Dermis microvascular lymphatic vessel endothelial cell (primary cell): ENCODE measurements at places on chromosomes 3 and 15. TPM values are rescaled to one million over a fixed set of nuclear protein-coding genes. Genes with fewer than 3 reads are reported as not detected.

- no peak for DNase-seq
Measured at GRCh38 chr3:132268956-132269355, 48.3 kb upstream of the ACP3 start.

GRCh38 chr15:71375934-71376333 lies 260.7 kb downstream of the THSD4 start:
- no peak for DNase-seq

GRCh38 chr15:80474224-80475215 lies 70.3 kb downstream of the ARNT2 start:
- no peak for DNase-seq

The MOBP gene
- under 0.01 TPM in 1 of 2 replicates, not detected in the other for total RNA-seq

- no peak for DNase-seq
Measured at GRCh38 chr15:85326291-85326690, 54.1 kb upstream of the AKAP13 start.

The MTHFS gene
- total RNA-seq = 13.6 and 13.9 TPM in 2 replicates

GRCh38 chr15:75307778-75308390 lies 25.2 kb downstream of the GOLGA6D start:
- peak; percentile 28 for DNase-seq

DNA sequence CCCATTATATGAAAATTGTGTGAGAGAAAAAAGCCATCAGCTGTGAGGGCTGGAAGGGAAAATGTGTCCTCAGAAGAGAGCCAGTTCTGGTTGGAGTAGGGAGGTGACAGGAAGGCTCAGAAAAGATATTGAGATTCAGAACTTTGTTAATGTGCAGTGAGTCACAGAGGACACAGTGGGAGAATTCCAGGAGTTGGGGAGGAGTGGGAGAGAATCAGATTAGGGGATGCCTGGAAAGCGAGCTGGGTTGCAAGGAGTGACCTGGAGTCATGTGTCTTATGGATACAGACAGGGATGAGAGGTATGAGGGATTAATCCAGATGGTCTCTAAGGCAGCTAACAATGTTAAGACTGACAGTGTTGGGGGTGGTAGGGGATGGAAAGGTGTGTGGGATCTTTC lies 67.5 kb downstream of the CHST2 start:
- DNase-seq = no peak

The PML gene
- 28.9 and 62.2 TPM in 2 replicates for total RNA-seq

- no peak for DNase-seq
Measured at GRCh38 chr3:150421799-150422548, 13.9 kb downstream of the TSC22D2 start.

DNA sequence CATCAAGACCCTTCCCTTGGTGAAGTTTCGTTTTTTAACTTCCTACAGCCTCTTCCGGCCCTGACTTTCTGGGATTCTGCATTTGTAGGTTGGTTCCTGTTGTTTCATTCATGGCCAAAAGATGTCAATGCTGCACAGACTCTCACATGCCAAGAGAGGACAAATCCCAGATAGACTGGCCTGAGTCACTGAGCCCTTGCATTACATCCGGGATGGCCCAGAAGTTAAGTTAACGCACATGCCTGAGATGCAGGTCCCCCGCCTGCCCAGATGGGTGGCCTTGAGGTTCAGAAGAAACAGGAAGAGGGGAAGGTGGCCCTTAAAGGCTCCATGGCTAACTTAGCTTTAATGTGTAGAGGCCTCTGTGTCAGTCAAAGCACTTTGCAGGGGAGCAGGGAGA lies 51.6 kb upstream of the SRGAP3 start:
- DNase-seq = no peak

DNA sequence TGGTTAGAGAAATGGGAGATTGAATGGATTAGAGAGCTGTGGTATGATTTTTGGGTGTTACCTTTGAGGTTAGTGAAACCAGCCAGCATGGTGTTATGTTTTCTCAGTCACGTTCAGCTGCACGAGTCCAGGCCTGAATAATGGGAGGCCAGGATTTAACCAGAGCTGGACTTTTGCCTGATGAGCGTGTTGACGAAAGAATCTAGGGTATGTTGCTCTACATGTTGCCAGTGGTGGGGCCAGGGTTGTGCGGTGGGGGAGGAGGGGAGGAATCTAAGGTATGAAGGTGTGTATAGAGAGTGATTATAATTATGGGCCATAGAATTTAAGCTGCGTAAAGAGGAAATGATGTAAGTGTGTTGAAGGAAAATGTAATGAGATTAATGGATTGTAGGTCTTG lies 22.8 kb downstream of the MINDY2 start:
- no peak for DNase-seq

DNA sequence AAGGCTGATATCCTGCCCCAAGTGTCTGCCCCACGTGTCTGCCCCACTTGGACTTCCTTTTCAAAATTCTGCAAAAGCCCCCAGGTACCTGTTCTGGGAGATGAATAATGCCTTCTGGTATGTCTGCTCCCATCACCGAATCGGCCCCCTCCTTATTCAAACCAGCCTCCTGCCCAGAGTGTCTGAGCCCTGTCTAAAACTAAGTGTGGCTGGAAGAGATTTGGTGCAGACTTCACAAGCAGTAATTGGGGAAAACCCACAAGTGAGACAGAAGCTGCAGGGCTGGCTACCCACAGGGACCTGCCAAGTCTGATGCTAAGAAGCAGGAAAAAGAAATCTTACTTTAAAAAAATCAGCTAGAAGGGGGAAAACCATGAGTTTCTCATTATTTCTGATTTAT lies 85.1 kb downstream of the DUT start:
- no peak for DNase-seq

The LRRC31 gene
- not detected in 2 replicates for total RNA-seq

The LRRC28 gene
- total RNA-seq = 7.4 and 12.4 TPM in 2 replicates

DNA sequence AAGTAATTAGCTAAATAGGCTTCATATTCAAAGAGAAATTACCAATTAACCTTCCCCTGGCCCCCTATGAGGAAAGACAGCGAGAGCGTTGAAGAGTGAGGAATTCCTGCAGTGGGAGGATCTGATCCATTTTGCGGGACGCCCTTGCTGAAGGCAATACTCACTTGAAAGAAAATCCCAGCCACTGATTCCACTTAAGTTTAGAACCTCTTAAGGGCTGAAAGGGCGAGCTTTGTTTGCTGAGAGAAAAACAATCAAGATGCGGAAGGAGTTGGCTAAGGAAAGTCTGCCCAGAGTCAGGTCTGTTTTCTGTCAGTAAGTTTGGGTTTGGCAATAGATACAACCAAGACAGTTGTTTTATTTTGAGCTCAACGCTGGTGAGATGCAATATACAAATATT lies 102.8 kb upstream of the GBE1 start:
- DNase-seq = no peak

DNA sequence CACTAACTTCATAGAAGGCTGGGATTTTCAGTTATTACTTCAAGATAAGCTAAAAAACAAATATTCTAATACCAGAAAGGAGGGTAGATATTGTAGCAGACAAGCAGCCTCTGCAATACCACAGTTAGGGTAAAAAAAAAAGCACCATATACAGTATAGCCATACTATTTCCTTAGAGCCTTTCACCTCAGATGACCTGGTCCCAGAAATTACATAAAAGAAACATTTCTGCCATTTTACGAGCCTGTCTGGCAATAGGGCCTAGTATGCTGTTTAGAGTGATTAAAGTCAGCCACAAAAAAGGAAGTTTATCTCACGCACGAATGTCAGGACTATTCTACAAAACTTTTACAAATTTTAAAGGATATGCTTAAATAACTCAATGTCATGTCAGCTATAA lies 1016.6 kb downstream of the PLOD2 start:
- DNase-seq = no peak

DNA sequence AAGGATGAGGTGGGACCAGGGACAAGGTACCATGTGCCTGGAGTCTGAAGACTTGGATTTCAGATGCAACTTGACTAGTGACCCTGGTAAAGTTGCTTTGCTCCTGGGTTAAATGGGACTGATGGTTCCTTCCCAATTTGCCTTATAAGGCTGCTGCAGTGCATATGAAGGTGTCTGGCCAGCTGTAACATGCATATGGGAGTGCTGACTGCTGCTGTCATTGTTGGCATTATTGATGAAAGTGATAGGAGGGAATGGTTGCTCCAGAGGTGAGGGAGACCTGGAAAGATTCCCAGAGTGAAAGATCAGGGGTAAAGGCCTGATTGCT lies 20.5 kb downstream of the CYP8B1 start:
- no peak for DNase-seq

DNA sequence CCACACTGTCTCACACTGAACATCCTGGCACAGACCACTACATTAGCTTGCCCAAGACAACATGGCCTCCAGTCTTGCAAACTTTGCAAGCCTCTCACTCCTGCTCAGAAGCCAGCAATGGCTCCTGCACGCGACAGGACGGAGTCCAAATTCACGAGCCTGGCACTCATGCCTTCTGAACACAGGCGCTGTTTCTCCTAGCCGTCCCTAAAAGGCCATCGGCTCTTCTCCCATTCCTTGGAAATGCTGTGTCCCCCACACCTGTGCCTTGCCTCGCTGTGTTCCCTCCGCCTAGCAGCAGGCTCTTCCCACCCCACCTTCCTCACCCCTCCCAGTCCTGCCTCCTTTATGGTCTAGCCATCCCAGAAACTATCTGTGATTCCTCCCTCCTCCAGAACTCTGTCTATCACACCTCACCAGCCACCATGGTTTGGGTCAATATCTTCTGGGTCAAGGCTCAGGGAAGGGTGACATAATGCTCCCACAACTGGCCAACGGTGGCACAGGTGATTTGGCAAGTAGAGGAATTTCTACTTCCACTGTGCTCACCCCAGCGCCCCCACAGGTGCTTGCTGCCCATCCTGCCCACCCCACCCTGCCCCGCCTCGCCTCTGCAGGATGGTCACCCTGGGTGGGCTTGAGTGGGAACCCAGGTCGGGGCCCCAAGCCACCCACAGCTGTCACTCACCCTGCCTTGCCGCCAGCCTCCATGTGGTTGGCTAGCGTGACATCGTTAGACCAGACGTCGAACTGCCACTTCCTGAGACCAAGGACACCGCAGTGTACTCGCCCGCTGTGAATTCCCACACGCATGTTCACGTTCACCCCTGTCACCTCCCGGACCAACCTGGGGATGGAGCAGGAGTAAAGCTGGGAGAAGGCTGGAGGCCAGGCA lies 120.7 kb downstream of the ADCY5 start:
- no peak for DNase-seq

The CAMK2N2 gene
- total RNA-seq = not detected in 2 replicates

DNA sequence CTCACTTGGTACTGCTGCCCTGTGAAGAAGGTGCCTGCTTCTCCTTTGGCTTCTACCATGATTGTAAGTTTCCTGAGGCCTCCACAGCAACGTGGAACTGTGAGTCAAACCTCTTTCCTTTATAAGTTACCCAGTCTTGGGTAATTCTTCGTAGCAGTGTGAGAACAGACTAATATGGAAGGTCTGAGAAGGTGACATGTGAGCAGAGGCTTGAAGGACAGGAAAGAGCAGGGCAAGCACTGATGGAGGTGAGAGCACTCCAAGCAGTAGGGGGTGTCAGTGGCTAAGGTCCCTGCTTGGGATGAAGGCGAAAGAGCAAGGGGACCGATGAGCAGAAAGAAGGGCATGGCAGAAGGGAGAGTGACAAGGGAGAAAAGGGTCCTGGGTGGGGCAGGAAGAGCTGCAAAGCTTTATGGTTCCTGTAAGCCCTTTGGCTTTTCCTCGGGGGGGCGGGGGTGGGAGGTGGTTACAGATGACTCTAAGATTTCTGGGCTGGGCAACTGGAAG lies 3.5 kb downstream of the EIF4E3 start:
- DNase-seq = no peak

The FBXO40 gene
- not detected in 2 replicates for total RNA-seq

The TNNC1 gene
- total RNA-seq = 0.13 TPM in 1 of 2 replicates, not detected in the other

DNA sequence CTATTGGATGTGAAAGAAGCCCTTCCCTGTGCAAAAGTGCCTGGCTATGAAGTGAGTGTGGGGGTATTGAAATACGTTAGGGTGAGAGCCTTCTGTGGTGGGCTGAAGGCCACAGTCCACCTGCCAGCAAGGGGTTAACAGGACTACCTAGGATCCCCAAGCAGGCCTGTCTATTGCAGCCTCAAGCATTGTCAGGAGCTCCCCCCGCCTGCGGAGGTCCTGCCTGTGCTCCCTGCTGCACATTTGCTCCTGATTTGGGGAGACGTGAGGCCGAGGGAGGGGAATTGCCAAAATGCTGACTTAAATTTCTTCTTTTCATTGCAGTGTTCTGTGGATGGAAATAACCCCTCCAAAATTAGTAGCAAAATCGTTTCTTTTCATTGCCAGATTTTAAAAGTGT lies 56.2 kb downstream of the GABRG3 start:
- DNase-seq = no peak

GRCh38 chr15:26889298-26889898 lies 22.5 kb downstream of the GABRA5 start:
- peak; percentile 78 for DNase-seq

DNA sequence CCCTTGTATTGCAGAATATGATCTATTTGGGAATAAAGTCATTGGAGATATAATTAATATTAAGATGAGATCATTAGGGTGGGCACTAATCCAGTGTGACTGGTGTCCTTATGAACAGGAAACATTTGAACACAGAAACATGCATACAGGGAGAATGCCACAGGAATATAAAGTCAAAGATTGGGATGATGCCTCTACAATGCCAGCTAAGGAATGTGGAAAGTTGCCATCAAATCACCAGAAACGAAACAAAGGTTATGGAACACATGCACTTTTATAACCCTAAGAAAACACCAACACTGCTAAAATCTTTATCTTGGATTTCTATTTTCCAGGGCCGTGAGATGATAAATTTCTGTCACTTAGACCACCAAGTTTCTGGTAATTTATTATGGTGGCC lies 442.4 kb upstream of the BCHE start:
- no peak for DNase-seq

DNA sequence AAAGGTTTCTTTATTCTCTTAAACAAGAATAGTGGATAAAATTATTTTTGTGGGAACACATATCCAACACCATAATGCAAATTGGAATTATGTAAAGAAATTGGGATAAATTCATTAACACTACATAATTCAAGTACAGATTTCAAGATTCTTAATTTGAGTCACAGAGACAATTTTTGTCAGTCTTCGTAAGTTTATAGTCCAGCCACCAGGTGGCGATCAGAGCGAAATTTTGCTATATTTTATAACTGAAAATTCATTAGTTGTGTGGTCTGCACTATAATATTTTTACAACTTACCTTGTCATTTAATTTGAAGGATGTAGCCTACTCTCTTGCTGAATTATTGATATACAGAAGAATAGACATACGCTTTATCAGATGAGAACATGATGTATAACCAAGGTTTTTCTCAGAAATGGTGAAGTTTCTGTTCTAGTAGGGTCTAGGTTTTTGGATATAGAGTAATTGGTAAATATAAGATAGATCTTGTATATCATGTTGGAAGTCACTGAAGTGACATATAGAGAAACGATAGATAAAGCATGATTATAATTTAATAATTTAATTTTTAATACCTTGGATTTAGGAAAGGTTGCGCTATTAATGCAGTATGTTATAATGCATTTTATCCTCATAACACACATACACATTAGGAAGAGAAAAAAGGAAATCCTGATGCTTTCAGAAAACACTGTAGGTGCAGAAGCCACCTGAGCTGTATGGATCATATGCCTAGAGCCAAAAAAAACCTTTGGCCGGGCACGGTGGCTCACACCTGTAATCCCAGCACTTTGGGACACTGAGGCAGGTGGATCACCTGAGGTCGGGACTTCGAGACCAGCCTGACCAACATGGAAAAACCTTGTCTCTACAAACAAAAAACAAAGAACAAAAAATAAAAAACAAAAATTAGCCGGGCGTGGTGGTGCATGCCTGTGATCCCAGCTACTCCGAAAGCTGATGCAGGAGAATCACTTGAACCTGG lies 31.7 kb downstream of the PLSCR4 start:
- DNase-seq = no peak

The CHDH gene
- total RNA-seq = 0.25 and 0.26 TPM in 2 replicates

- DNase-seq = no peak
Measured at GRCh38 chr15:89768071-89768500, 8.0 kb upstream of the MESP2 start.
